ENCODE measurements at places on chromosomes 5 and 9.

DNA sequence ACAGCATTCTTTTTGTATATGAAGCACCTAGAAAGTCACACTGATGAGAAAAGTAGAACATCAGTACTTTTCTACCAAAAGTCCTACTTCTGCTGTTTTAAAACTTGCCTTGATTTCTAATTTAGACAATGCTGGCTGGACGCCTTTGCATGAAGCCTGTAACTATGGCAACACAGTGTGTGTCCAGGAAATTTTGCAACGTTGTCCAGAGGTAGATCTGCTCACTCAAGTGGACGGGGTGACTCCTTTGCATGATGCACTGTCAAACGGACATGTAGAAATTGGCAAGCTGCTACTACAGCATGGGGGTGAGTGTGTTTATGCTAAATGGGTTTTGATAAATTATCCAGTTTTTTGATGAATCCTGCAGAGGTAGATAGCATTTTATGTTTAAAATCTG, 73.5 kb downstream of the SLF1 start:
- no peak for DNase-seq

DNA sequence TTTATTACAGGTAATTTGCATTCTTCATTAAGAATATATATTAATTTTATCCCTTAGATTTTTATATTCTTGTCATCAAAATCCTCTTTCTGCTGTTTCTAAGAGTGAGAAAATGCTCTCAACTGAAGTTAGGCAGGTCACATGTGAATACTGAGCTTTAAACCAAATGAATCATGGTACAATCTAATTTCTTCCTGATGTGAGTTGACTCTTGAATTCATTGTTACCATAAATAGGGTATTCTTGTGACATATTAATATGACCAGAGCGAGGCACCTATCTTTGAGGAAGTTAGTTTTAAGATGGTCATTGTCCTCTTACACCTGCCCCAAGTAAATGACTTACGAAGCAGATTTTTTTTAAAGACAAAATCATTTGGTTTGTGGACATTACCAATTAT, 17.4 kb downstream of the C9orf85 start:
- DNase-seq: no peak

- DNase-seq: no peak
Measured at GRCh38 chr9:84955971-84956370, 286.4 kb downstream of the NTRK2 start.

DNA sequence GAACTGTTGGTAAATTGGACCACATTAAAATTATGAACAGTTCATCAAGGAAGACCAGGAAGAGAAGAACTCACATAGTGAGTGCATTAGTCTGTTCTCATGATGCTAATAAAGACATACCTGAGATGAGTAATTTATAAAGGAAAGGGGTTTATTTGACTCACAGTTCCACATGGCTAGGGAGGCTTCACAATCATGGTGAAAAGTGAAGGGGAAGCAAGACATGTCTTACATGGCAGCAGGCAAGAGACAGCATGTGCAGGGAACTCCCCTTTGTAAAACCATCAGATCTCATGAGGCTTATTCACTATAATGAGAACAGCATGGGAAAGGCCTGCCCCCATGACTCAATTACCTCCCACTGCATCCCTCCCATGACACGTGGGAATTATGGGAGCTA, 135.9 kb upstream of the MAN2A1 start:
- no peak for DNase-seq

- no peak for DNase-seq
Measured at GRCh38 chr9:9229269-9229668, 1383.5 kb downstream of the PTPRD start.

GRCh38 chr5:69494452-69494851, 1.9 kb downstream of the OCLN start:
- no peak for DNase-seq

DNA sequence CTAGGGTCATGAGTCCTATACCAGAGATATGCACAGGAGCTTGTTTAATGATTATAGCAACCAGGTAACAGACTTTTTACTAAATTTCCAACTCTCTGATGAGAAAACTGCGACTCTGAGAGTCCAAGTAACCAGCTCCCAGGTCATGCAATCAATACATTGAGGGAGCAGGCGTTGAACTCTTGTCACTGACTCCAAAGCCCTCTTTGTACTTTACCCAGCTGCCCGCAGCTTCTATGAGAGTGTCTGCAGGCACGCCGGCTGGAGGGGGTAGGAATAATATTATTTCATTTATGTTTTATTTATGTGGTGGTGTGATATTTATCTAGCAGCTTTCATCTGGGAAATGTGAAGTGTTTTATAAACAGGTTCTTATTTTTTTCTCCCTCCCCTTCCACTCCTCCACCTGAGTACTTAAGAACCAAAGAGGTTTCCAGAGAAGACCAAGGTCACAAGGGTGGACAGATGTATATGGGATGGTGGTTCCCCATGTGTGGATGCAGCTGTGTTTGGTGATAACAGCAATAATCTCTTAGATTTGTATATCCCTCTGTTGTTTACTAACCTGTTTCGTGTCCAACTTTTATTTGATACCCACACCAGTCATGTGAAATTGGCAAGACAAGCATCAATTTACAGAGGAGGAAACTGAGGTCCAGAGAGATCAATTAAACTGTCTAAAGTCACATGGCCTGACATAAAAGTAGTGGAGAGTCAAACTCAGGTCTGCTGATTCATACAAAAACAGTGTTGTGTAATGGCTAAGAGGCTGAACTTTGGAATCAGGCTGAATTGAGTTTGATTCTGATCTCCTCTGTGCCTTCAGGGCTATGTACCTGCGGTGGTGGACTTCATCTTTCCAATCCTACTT, 140.2 kb upstream of the TRIM32 start:
- DNase-seq: no peak

DNA sequence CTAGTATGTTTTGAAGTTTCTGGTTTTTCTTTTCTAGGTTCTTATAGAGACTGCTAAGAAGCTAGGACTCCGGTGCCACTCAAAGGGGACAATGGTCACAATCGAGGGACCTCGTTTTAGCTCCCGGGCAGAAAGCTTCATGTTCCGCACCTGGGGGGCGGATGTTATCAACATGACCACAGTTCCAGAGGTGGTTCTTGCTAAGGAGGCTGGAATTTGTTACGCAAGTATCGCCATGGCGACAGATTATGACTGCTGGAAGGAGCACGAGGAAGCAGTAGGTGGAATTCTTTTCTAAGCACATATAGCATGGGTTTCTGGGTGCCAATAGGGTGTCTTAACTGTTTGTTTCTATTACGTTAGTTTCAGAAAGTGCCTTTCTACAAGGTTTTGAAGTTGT, 52.2 kb downstream of the MTAP start:
- no peak for DNase-seq

- DNase-seq: no peak
Measured at GRCh38 chr5:76503929-76504328, 100.8 kb downstream of the IQGAP2 start.

- no peak for DNase-seq
Measured at GRCh38 chr9:112872019-112872418, 18.7 kb downstream of the SLC46A2 start.

- DNase-seq: no peak
Measured at GRCh38 chr9:123795336-123795735, 134.6 kb downstream of the DENND1A start.

- DNase-seq: no peak
Measured at GRCh38 chr5:89260254-89260653, 377.3 kb upstream of the MEF2C start.

DNA sequence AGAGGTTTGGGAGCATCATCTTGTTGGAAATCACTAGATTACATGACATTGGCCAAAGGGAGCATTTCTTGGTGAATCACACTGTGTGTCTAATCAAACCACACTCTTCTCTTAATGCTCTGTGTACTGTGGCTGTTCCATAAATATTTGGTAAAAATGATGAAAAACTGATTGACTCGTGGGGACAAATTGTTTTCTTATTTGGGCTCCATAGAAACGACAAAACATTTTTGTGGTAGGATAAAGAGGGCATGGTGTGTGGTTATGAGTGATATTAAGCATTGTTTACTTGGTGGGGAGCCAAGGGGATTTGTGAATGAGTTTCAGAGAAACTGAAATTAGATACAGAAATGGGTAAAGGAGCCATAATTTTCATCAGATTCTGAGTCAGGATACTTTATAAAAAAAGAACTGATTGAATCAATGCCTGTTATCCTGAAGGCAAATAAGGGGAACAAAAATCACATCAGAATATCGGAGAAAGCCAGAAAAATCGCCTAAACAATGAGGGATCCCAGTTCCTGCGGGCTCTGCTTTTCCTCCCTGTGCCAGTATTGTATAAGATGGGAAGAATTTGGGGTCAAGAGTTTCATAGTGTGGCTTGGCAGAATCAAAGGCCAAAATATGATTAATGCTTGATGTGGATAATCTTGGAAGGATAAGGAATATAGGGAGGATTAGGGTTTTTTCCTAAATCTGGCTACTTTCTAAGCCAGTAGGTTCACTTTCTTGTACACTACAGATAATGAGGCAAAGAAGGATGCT, 33.3 kb downstream of the FBXL7 start:
- DNase-seq: no peak

DNA sequence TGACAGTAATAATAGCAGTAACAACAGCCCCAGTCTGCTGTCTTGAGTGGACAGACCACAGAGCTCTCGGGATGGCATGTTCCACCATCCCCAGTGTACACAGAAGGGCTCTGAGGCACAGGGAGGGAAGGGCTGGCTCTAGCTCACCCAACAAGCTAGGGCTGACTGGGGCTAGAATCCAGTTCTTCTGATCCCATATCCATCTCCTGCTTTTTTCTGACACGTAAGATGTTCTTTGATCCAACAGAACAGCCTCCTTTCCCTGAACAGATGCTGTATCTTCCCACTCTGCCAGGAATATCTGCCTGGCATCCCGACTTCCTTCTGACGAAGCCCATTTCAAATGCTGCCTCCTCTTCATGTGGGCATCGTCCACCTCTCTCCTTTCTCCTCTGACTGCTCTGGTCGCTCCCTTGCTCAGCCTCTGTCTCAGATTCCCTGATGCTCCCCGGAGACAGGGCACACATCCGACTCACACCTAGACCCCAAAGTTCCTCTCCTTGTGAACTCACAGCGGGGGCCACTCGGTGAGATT, 43.6 kb upstream of the CLK4 start:
- DNase-seq: no peak

GRCh38 chr9:72839085-72839484, 113.8 kb downstream of the ALDH1A1 start:
- no peak for DNase-seq

GRCh38 chr9:133812941-133813748, 75.0 kb upstream of the SARDH start:
- DNase-seq: no peak

GRCh38 chr9:19918630-19919029, 129.8 kb upstream of the SLC24A2 start:
- DNase-seq: no peak

DNA sequence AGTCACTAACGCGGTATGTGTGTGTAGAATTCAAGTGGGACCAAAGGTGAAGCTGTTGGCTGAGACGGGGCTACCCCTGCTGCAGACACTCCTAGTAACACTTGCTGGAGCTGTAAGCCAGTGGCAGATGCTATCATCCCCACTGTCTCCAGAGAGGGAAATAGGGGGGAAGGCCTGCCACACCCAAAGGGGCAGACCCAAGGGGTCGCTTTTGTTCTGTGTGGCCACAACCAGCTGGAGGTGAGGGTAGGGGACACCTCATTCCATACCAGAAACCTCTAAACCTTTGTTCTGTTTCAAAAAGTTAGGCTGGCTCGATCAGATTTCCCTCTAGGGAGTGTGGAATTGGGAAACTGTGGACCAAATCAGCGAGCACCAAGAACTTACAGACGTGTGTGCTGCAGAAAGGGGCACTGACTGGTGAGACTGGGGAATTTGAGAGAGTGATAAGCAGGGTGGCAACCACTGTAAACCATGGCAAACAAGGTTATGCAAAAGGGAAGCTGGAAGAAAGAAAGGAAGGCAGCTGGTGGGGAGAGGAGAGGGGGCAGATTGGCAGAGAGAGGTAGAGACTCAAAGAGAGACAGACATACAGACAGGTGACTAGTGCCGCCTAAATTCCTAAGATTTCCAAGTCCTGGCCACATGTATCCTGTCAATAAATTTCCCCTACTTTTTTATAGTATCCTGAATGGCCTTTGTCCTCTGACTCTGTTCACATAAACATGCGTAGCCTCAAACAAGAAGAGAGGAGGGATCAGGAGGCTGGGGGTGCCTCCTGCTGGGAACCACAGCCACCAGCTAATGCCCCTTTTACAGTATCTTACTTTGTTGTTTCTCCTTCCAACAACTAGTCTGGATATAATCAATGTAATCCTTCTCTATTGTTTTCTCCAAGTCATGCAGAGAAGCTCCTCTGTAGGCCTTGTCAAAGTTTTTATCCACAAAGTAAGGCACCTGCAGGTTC, 15.6 kb upstream of the SPATA24 start:
- no peak for DNase-seq

DNA sequence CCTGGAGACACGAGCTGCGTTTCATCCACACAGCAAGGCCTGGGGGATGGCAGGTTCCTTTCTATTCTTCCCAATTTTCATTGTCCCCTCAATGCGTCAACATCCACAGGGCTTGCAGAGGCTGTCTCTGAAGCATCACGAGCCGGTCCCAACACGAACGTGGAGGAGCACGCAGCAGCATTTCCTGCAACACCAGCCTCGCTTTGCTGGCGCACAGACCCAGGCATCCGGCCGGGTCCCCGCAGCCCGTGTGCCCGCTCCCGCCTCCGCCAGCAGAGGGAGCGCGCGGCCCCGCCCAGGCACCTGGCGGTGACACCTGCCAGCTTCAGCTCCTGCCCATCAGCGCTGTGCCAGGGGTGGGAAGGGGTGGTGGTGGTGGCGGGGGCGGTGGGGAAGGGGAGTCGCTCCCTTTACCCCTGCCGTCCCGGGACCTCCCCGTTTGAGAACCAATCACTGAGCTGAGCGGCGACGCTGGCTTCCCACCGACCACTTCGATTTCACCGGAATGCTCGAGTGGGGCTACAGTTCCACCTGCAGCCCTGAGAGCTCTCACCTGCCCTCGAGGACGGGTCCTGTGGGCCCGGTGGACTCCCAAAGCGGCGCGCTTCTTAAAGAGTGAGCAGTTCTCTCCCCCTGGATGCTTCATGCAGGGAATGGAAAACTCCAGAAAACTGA, 464.5 kb downstream of the ICE1 start:
- peak; percentile 65 for DNase-seq

- no peak for DNase-seq
Measured at GRCh38 chr5:103951776-103952175, 389.2 kb upstream of the NUDT12 start.

DNA sequence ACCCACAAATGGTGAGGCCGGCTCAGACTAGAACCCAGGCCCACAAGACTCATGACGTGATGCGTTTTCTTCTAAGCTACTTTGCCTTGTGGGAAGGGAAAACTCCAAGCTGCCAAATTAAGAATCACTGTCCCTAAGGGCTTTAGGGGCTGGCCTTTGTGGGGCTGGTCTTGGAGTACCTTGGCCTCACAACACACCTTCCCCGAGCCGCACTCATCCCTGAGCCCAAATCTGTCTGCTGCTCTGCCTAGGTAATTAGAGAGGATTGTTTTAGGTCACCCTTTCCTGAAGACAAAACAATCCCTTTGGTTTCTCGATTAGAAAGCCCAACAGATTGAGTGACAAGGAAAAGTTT, 137.3 kb downstream of the SEMA6A start:
- no peak for DNase-seq
